NCI-H1694 (cell line): ENCODE measurements at places on chromosomes 7 and 10.

DNA sequence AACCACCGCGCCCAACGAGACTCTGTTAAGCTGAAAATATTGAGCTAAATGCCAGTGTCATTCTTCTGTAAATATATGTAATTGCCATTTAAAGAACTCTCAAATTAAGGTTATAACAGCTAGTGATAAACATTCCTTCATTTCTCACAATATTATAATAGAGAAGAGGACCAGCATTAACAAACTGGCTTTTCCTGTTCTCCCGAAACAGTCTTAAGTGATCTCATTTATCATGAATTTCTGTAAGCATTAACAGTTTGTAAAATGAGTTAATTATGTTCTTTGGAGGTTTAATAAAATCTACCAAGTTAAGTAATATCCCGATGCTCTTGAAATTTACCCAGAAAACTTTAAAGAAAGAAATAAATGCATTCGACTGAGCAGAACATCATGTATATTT, 352.8 kb downstream of the KCNMA1 start:
- no peak for DNase-seq

- DNase-seq = no peak
Measured at GRCh38 chr10:4804465-4804864, 21.5 kb upstream of the AKR1E2 start.

DNA sequence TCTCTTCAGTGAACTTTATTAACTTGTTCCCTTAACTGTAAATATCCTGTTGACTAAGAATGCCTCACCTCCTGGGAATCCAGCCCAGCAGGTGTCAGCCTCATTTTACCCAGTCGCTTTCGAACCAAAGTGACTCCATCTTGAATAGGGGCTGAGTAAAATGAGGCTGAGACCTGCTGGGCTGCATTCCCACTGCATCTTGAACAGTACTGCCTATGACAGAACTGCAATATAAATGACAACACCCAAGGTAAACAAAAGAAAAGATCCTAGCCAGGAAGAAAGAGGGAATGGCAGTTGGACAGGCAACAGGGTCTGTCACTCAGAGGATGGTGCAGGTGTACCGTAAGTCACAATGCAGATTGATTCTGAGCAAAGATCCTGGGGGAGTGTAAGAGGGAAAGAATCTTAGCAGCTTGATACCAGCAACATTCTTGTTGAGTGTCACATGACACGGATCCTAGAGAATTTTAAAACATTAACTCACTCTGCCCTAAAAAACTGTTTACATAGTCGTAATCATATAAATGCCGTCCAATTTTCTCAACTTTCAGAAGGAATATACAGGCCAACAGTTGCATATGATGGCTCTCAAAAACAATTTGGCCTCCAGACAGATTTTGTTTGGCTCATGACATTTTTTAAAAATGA, 4.4 kb upstream of the FAM107B start:
- DNase-seq = no peak

DNA sequence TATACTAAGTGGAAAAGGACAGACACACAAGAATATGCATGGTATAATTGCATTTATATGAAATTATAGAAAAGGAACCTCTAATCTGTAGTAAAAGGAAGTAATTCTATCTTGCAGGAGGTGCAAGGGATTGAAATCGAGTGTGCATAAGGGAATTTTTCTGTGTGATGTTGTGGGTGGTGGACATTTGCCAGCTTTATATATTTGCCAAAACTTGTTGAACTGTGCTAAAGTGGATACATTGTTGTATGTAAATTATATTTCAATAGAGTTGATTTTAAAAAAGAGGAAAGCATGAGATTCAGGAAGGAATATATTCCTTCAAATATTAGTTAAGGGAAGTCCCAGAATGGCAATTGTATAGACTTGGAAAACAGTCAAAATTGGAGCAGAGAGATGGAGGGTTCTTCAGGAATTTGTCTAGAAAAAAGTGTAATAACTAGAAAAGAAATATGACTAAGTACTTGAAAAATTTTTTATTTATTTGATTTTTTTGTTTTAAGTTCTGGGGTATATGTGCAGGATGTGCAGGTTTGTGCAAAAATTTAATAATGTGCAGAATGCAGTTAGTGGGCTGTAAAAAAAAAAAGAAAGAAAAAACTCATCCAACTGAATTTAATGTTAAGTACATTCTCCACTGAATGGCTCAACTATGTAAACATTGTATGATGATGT, 96.1 kb downstream of the ARL4A start:
- DNase-seq = no peak

- peak; percentile 75 for DNase-seq
Measured at GRCh38 chr7:68770649-68771048, 827.6 kb upstream of the AUTS2 start.

- no peak for DNase-seq
Measured at GRCh38 chr7:82449910-82450309, 6.3 kb upstream of the CACNA2D1 start.

- DNase-seq = no peak
Measured at GRCh38 chr10:21314111-21314626, 211.3 kb downstream of the SKIDA1 start.

DNA sequence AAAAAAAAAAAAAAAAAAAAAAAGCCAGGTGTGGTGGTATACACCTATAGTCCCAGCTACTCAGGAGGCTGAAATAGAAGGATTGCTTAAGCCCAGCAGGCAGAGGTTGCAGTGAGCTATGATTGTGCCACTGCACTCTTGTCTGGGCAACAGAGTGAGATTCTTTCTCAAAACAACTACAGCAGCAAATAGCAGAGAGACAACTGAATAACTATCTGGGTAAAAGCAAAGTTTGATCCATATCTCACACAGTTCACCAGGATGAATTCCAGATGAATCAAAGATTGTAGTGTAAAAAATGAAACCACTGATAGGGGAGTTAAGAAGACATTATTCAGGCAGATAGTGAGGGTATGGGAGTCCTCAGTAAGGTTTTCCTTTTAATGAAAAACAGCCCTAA, 11.4 kb upstream of the NUB1 start:
- DNase-seq = no peak

GRCh38 chr10:119595134-119595675, 1.6 kb downstream of the TIAL1 start:
- no peak for DNase-seq

DNA sequence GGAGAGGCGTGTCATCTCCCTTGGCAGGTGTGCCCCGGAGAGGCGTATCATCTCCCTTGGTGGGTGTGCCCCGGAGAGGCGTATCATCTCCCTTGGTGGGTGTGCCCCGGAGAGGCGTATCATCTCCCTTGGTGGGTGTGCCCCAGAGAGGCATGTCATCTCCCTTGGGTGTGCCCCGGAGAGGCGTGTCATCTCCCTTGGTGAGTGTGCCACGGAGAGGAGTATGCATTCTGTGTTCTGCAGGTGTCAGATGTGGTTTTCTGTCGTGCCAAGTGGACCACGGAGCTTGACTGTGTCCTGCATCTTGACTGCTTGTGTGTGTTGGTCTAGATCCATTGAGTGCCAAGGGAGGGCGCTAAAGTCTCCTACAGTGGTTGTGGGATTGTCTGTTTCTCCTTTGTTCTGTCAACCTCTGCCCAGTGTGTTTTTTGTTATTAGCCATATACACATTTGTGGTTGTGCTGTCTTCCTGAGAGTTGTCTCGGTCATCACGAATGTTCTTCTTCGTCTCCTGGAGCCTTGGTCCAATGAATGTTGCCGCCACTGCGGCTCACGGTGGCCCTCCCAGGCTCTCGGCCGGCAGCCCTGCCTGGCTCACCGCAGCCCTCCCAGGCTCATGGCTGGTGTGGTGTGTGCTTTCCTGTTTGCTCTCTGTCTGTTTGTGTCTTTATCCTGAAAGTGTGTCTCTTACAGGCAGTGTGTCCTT, 96.8 kb downstream of the INPP5A start:
- DNase-seq = no peak

DNA sequence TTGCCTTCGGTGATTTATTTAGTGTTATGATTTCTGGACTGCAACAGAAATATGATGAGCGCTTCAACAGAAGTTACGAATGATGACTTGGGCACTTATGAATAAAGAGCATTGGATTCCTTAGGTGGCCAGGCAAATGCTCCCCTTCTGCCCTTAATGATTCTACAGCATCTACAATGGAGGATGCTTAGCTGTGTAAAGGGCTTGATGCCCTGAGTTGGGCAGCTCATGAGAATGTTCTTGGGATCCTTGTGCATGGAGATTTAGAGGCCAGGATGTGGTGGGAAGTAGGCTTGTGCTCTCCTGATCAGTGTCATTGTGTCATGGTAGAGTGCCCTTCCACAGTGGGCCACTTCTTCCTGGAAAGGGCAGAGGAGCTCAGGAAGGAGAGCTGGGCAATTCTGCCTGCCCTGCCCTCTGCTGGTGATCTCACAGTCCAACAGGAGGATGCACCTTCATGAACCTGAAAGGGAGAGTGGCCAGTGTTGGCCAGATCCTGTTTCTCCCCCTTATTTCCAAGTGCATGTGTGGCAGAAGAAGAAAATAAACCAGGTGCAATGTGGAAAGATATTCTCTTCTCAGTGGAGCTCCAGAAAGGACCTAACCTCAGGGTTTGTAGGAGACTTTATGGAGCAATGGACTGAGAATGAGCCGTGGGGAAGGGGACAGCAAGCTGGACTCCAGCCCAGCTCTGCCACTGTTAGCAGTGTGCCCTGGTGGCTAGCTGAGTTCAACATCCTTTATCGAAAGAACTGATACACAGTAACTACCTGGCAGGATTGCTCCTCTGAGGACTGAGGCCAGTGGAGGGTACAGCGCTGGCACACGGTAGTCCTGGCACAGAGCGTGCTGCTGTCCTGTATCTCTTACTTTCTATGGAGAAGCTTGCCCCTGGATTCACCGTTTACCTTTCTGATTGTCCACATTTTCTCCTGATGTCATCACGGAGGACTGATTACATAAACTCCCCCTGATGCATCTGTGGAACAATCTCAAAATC, 182.9 kb downstream of the BMPER start:
- peak; percentile 53 for DNase-seq

GRCh38 chr7:53001221-53001620, 34.2 kb upstream of the POM121L12 start:
- DNase-seq = no peak

DNA sequence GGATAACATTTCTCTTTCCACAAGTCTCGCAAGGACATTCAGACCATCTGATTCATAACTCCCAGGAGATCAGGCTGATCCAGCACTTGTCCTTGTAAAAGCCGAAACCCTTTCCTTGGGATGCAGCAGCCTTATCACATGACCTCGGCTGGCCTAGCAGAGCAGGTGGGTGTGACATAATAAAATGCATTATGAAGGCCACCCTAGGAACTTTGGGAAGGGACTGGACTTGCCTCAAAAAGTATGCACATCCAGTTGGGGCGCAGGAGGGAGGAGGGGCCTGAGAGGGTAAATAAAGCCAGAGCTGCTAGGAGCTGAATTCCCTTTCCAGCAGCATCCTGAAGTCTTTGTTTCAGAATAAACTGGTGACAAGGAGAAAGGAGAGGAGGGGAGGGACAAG, 260.8 kb downstream of the SNX13 start:
- DNase-seq = no peak

DNA sequence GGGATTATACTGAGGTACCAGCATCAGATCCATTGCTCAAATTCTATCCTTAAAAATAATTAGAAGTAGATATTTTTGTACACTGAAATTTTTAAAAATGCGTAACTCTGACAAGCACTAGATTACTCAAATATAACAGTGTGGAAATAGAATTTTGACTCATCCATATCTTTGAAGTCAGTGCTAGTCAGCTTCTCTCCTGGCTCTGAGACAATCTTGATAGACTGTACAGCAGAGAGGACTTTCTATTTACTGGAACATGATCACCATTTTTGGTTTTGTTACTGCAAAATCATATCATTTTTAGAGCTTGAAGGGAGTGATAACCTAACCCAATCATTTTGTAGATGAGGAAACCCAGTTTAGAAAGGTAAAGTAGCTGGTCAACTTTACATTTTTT, 195.0 kb downstream of the MTERF1 start:
- no peak for DNase-seq
